ENCODE measurements at places on chromosomes 3 and 15.

- DNase-seq = no peak
These were observed 104.4 kb upstream of the UBE3A start for GRCh38 chr15:25543196-25543595.

GRCh38 chr15:71201477-71201876 lies 86.2 kb downstream of the THSD4 start:
- DNase-seq = no peak

DNA sequence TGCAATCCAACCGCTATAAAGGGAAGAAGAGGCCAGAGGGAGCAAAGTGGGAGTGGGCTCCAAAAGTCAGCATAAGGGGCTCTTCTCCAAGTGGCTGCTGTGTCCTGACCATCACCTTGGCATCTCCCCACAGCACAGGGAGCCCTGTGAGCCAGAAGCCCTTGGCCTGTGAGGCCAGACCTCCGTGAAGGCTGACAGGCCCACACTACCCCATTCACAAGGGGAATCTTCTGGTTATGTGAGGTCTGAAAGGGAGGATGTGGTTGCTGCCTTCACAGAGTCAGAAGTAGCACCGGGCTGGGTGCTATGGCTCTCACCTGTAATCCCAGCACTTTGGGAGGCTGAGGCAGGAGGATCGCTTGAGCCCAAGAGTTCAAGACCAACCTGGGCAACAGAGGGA lies 2.6 kb upstream of the ULK3 start:
- no peak for DNase-seq

DNA sequence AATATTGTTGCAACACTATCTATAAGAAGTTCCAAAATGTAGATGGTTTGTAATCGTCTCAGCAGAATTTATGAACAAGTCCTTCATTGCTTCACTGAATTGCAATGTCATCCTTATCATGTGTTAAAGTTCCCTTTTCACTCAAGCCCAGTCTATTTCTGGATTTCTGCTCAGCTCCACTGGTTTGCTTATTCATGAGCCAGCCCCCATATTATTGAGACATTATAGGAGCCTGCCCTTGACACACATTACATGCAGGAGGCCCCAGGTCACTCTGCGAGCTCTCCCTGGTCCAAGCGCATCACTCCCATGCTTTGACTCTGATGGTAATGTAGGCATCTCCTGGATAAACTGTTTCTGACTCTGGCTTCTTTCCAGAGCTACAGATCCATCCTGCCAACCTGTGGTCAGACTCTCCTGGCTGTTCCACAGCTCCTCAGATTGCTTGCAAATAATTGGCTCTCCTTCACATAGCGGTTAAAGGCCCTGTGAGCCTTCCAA lies 56.9 kb downstream of the ABTB1 start:
- no peak for DNase-seq

- no peak for DNase-seq
These were observed 150.7 kb upstream of the MEF2A start for GRCh38 chr15:99414755-99415731.

DNA sequence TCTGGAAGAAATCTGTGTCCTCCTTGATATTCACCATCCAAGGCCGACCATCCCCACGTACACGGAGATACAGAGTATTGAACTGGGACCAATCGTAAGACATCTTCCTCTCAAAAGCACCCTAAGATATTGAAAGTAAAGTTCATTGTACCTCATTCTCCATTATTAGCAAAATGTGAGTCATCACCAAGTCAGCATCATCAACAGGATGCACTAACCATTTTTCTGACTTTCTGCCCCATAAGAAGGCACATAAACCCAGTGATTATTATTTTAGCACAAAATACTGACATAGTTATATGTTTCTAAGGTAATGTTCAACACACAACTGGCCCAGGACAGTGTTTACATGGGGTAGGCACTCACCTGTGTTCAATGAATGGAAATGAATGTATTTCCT lies 7.4 kb downstream of the NDUFAF1 start:
- DNase-seq = no peak

DNA sequence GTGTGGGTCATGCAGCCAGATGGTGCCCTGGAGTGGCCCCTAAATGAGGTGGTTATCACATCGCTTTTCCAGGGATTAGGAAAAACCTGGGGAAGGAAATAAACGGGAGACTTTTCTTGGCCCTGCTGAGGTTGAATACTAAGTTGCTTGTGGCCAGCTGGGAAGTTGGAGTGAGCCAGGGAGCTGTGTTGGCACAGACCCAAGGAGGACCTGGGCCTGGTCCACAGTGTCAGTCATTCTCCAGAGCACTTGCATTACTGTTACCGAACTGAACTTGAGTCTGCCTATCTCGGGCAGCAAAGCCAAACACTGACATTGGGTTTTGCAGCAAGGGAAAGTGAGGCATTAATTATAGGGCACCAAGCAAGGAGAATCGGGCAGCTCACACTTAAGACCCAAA lies 339.0 kb downstream of the GABRB3 start:
- no peak for DNase-seq

- DNase-seq = no peak
These were observed 21.1 kb upstream of the GAP43 start for GRCh38 chr3:115602194-115602593.

GRCh38 chr15:95401587-95401986 lies 928.9 kb upstream of the NR2F2 start:
- no peak for DNase-seq

GRCh38 chr3:30672959-30673358 lies 66.6 kb downstream of the TGFBR2 start:
- no peak for DNase-seq

DNA sequence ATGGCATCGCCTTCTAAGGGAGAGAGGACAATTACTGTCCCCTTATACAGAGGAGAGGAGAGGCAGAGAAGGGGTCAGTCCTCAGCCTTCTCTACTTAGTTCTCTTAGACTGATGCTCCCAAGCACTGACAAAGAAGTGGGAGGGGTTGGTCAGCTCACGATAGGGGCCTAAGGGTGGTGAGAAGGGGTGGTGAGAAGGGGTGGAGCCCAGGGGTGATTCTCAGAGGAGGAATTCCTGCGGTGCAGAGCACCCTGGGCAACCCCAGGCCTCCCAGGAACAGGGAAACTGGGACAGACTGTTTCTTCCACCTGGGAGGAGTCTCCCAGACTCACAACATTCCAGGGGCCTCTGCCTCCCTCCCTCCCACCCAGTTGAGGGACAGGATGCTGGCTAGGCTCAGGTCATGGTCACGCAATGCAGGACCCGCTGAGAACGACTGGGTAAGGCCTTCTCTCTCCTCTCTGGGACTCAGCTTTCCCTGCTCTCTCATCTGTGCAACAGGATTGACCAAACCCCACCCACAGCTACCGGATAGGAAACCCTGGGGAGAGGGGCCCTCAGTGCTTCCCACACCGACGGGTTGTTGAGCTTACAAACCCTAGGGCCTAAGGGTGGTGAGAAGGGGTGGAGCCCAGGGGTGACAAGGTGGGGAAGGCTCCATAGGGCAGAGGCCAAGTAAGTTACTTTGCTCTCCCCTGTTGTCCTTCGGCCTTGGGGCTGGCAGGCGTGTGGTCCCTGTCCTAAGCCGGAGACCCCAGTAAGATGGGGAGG lies 1.5 kb downstream of the TPRA1 start:
- DNase-seq = peak; percentile 27

GRCh38 chr15:88465633-88466224 lies 1.5 kb downstream of the MRPL46 start:
- DNase-seq = peak; percentile 18

DNA sequence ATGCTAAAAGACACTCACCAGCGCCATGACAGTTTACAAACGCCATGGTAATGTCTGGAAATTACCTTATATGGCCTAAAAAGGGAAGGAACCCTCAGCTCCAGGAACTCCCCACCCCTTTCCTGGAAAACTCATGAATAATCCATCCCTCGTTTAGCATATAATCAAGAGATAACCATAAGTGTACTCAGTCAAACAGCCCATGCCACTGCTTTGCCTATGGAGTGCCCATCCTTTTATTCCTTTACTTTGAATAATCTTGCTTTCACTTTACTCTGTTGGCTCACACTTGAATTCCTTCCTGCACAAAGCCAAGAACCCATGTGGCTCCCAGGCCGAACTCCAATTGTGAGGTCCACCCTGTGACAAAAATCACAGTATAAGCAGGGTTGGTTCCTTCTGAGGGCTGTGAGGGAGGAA lies 19.1 kb upstream of the FSTL1 start:
- no peak for DNase-seq

DNA sequence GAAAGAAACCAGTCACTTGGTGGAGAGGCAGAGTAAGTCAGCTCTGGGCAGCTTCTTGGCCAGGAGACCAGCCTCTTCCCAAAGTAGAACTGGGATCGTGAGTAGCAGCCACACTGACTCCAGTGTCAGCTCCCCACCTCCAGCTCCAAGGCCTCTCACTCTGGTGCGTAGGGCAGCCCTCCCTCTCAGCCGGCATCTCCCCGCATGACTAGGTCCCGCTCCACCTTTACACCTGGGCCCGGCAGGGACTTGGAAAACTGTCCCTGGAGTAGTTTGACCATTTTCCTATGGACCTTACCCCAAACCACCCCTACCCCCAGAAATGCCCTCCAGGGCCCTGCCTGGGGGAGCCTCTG lies 3.3 kb downstream of the STRA6 start:
- DNase-seq = no peak

GRCh38 chr15:95341686-95342085 lies 988.8 kb upstream of the NR2F2 start:
- no peak for DNase-seq

- no peak for DNase-seq
These were observed 211.9 kb upstream of the TRIM42 start for GRCh38 chr3:140465988-140466387.

DNA sequence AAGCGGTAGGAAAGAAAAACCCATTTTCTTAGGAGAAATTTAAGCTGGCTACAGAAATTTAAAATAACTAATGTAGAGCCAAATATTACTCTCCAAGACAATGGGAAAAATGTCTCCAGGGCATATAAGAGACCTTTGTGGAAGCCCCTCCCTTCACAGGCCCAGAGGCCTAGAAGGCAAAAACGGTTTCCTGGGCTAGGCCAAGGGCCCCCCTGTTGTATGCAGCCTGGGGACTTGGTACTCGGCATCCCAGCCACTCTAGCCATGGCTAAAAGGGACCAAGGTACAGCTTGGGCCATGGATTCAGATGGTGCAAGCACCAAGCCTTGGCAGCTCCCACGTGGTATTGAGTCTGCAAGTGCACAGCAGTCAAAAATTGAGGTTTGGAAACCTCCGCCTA lies 90.1 kb downstream of the CGGBP1 start:
- DNase-seq = no peak

DNA sequence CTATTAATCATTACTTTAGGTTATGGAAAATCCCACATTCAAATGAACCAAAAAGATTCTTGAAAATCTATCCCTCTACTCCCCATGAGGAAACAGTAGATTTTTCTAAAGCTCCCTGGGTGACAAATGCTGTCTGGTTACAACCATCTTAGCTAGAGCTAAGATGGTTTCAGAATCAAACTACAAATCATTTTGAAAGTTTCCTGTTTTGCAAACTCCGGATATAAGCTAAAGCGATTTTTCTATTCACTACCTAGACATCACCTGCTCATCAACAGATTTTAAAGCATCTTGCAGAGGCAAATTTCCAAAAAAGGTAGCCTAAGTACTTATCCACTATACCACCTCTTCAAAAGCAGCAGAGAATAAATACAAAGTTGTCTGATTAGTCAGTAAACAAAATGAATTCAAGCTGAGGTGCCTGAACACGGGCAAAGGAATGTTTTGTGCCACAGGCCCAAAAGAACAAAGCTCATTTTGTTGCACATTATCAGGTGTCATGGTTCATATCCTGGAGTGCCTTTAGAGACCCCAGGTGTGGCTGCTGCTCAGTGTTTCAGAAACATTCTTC lies 204.9 kb downstream of the TNIK start:
- DNase-seq = no peak

- no peak for DNase-seq
These were observed 32.7 kb downstream of the RARB start for GRCh38 chr3:25460751-25461150.

GRCh38 chr3:16904423-16905417 lies 20.0 kb downstream of the PLCL2 start:
- DNase-seq = peak; percentile 37

DNA sequence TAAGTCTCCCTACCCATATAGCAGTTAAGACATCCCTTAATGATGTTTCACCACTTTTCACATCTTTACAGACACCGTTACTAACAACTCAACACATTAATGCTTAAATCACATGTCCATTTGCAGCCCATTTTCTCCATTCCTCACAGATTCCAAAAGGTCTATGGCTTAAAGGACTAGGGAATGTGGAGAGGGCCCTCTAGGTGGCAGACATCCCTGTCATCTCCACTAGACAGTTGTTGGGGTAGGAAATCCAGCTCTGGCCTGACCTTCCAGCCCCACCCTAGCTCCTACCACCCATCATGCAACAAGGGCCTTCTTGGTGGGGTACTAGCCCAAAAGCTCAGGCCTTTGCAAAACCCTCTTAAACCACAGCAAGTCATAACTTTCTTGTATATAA lies 25.2 kb downstream of the CPEB1 start:
- DNase-seq = no peak

- DNase-seq = no peak
These were observed 43.5 kb downstream of the SCN5A start for GRCh38 chr3:38605981-38606380.

DNA sequence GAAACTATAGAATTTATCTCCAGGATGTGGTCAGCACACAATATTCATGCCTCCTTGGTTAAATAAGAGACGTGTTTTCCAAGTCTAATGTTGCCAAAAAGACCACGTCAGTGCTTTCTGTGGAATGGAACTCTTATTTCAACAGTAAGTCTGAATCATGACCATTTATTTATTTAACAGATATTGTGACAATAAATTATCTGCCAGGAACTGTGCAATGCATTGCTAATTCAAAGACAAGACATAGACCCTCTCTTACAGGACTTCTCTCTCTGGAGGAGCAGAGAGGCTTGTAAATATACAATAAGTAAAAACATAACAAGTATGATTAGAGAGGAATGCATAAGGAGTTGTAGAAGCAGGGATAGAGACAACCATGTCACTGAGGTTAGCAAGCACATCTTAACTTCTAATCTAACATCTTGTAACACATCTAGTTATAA lies 227.5 kb downstream of the DTWD1 start:
- no peak for DNase-seq

DNA sequence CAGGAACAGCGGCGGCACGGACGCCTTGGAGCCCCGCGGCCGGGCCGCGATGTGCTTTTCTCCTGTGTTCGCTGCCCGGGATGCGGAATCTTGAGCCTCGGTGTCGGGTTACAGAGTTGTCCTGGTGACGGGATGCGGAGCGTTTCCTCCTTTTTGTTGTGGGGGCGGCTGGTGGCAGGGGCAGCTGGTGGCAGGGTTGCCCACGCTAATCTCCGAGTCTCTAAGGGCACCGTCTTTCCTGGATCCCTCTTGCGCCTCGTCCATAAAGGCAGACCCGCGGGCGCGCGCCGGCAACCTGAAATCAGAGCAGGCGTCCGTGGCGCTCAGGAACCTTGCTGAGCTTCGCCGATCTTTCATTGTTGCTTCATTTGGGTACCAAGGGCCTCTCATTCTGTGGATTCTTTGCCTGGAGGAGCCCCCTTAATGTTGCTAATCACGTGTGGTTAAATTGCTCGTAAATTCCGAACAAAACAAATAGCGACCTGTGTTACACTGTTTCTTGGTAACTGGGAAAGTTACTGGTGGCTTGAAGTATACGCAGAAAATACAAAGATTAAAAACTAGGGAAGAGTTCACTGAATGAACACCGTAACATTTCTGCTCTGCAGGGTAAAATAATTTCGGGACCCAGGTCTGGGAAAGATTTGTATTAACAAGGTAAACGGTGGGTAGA lies 844 bp upstream of the PFN2 start:
- peak; percentile 20 for DNase-seq

All from stimulated activated CD4-positive, alpha-beta T cell treated with anti-CD3 and anti-CD28 coated beads, Interleukin-4, amount 100 ng/mL, for 24 hours (primary cell).